ENCODE measurements at places on chromosomes 13 and 19.

- peaks cover 20% of the 10 kb centered on the region for H3K27me3 ChIP-seq
- DNase-seq = no peak
- H3K36me3 ChIP-seq = no peaks in the 10 kb centered on the region
- no peaks in the 10 kb centered on the region for H3K4me1 ChIP-seq
- H3K27ac ChIP-seq = no peak overlapping the region
Measured at GRCh38 chr19:3024870-3025548, 4.1 kb downstream of the TLE2 start.

- H3K27me3 ChIP-seq = no peaks in the 10 kb centered on the region
- no peak for DNase-seq
- H3K4me3 ChIP-seq = no peak overlapping the region
- no peak overlapping the region for H3K27ac ChIP-seq
- no peaks in the 10 kb centered on the region for H3K36me3 ChIP-seq
- no peaks in the 10 kb centered on the region for H3K4me1 ChIP-seq
Measured at GRCh38 chr13:105474983-105475610, 1060.4 kb downstream of the EFNB2 start.

DNA sequence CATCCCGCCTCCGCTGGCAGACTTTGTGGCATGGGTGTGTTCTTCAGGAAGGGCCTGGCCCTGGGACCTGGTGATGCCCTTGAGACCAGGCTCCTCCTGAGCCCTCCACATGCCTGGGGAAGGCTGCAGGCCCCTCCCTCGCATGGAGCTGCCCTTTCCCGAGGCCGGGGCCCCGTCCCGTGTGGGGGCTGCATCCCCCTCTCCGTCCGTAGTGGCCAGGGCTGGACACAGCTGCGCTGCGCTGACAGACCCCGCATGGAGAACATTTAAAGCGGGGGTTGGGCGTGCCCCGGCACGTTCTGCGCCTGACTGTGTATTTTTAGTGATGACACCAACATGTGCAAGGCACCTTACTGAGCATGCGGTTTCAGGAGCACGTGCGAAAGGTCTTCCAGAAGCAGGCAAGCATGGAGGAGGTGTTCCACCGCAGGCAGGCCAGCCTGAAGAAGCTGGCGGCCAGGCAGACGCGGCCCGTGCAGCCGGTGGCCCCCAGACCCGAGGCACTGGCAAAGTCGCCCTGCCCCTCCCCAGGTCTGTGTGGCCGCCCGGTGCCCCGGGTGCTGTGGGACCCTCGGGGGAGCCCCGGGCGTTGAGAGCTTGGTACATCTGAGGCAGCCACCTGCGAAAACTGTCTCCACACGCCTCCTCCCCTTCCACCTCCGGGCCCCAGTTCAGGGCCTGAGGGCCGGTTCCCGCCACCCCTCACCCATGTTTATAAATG, 28.8 kb upstream of the F7 start:
- no peak overlapping the region for H3K4me3 ChIP-seq
- H3K4me1 ChIP-seq = no peaks in the 10 kb centered on the region
- no peaks in the 10 kb centered on the region for H3K27me3 ChIP-seq
- DNase-seq = no peak
- no peaks in the 10 kb centered on the region for H3K36me3 ChIP-seq
- no peak overlapping the region for H3K27ac ChIP-seq

- H3K36me3 ChIP-seq = no peaks in the 10 kb centered on the region
- DNase-seq = no peak
- no peak overlapping the region for H3K27ac ChIP-seq
- no peaks in the 10 kb centered on the region for H3K27me3 ChIP-seq
- no peaks in the 10 kb centered on the region for H3K4me1 ChIP-seq
Measured at GRCh38 chr19:43354305-43354627, 780 bp downstream of the CD177 start.

GRCh38 chr19:2865334-2866100, 1.6 kb upstream of the ZNF556 start:
- H3K27me3 ChIP-seq = no peaks in the 10 kb centered on the region
- no peak overlapping the region for H3K4me3 ChIP-seq
- no peak overlapping the region for H3K27ac ChIP-seq
- no peaks in the 10 kb centered on the region for H3K36me3 ChIP-seq

DNA sequence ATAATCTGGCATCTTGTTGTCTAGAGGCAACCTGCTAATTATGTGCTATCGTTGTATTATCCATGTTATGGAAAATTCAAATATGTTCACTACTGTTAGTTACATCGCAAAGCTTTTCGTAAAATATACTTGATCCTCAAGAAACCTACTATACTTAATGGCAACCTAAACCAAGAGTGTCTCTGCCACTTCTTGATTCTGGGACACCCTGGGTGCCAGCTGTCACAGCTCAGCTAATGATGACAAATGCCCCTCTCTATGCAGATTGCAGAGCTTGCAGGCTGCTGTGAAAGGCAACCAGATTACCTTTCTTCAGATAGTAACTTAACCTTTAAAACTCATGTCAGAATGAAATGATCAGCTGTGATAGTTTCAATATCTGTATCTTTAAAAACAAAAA, 8.9 kb upstream of the MAB21L1 start:
- H3K4me1 ChIP-seq = no peaks in the 10 kb centered on the region
- H3K4me3 ChIP-seq = no peak overlapping the region
- H3K27me3 ChIP-seq = no peaks in the 10 kb centered on the region
- no peak for DNase-seq
- H3K36me3 ChIP-seq = no peaks in the 10 kb centered on the region

All from keratinocyte (primary cell).